ENCODE measurements at places on chromosomes 16 and 17. TPM values are rescaled to one million over a fixed set of nuclear protein-coding genes. Genes with fewer than 3 reads are reported as not detected.

DNA sequence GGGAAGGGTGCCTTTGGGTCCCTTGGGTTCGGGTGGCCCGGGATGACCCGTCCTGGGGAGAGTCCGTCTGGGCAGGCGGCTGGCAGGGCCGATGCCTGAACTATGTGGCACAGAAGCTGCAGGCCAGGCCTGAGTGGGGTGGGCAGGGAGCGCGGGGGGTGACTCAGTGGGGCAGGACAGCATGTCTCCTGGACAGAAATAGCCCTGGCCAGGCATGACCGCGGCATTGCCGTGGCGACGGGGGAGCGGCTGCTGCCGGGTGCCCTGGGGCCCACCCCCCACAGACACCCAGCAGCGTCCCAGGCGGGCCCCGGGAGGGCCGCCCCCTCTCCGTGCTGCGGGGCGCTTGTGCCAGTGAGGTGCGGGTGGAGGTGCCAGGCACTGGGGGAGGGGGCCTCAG, 1.8 kb upstream of the C1QTNF8 start:
- H3K4me3 ChIP-seq: no peak overlapping the region
- DNase-seq: no peak
- H3K27ac ChIP-seq: no peak overlapping the region
- H3K4me1 ChIP-seq: no peaks in the 10 kb centered on the region
- H3K27me3 ChIP-seq: no peaks in the 10 kb centered on the region
- H3K36me3 ChIP-seq: no peaks in the 10 kb centered on the region

Gene LRRC37A3
- 28.4 TPM for total RNA-seq

GRCh38 chr16:20410121-20410723, 888 bp downstream of the ACSM5 start:
- H3K4me1 ChIP-seq: peaks cover 10% of the 10 kb centered on the region
- H3K4me3 ChIP-seq: no peak overlapping the region
- no peaks in the 10 kb centered on the region for H3K36me3 ChIP-seq
- peaks cover 1% of the 10 kb centered on the region for H3K27me3 ChIP-seq
- peak overlapping the region; percentile 65 for H3K27ac ChIP-seq

Gene ARHGAP27
- total RNA-seq: 64.5 TPM

DNA sequence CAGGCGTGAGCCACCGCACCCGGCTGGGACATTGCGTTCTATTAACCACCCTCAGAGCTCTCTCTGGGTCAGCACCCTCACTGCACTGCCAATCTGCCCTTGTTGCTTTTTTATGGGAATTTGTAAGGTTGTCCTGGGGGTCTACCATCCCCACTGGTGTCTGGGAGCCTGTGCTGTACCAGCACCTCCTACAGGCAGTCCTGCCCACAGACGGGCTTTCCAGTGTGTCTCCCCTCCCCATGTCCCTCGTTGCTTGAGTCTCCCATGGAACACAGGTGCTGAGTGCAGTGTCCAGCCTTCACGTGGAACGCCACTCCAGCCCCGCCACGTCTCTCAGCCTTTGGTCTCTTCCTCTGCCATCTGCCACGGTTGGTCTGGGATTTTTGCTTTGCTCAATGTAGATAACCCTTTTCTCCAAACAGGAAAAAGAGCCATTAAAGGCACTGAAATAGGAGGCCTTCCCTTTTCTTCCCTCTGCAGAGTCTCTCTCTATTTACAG, 68.0 kb upstream of the CBX4 start:
- no peak for DNase-seq
- H3K27ac ChIP-seq: no peak overlapping the region
- H3K36me3 ChIP-seq: no peaks in the 10 kb centered on the region

Gene TRAPPC2L
- total RNA-seq: 38.7 TPM

- H3K36me3 ChIP-seq: no peaks in the 10 kb centered on the region
- no peak overlapping the region for H3K4me3 ChIP-seq
- no peak overlapping the region for H3K27ac ChIP-seq
- H3K4me1 ChIP-seq: no peaks in the 10 kb centered on the region
- no peak for DNase-seq
- H3K27me3 ChIP-seq: peaks cover 30% of the 10 kb centered on the region
Measured at GRCh38 chr16:85166281-85166680, 54.0 kb upstream of the CIBAR2 start.

DNA sequence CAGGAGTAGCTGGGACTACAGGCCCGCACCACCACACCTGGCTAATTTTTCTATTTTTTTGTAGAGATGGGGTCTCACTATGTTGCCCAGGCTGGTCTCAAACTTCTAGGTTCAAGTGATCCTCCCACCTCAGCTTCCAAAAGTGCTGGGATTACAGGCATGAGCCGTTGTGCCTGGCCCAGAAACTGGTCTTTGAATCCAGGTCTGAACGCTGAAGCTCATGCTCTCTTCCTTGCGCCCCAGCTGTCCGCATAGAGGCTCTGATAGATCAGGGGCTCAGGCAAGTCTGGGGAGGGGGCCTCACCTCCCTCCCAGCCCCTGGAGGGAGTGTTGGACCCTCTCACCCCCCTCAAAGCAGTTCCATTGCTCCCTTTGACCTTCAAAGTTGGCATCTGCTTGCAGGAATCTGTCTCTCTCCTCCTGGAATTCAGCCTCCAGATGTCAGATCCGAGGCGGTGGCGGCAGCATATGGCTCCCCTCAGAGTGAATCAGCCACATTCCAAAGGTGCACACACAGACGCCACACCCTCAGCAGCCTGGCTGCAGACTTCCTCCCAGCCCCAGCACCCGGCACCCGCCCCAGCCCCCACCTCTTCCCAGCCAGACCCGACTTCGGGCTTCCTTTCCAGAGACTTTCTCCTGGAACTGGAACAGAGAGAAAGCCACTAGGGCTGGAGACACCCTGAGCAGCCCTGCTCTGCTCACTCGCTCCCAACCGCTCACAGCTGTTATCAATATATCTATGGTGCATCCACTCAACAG, 16.9 kb upstream of the GLIS2 start:
- no peaks in the 10 kb centered on the region for H3K4me1 ChIP-seq
- no peak overlapping the region for H3K27ac ChIP-seq
- no peaks in the 10 kb centered on the region for H3K36me3 ChIP-seq

DNA sequence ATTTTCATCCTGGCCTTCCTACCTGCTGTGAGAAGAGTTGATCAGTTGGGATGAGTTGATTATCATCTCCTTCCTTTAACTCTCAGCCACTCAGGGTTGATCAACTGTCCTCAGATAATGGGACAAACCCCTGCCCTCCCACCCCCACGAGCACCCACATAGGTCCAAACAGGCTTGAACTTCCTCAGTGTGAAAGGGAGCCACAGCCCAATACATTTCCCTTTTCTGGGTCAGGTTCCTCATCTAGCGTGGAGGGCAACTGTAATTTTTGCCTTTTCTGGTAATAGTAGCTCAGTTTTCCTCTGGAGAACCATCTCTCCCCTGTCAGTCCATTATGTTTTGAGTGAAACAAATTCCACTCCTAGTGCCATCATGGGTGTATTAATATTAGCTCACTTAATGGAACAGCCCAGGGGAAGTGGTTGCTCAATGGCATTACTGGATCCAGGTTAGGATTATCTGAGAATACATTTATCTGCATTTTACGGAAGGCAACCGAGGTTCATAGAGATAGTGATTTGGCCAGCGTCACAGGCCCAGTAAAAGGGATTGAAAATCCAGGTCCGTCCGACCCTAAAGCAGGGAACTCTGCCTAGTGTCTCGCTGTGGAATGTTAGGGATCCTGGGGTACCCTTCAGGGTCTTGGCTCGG, 476 bp upstream of the LPCAT2 start:
- H3K36me3 ChIP-seq: no peaks in the 10 kb centered on the region
- peaks cover 19% of the 10 kb centered on the region for H3K4me1 ChIP-seq
- peak overlapping the region; percentile 73 for H3K4me3 ChIP-seq

- no peak overlapping the region for H3K4me3 ChIP-seq
- DNase-seq: no peak
- H3K36me3 ChIP-seq: peaks cover 72% of the 10 kb centered on the region
- H3K4me1 ChIP-seq: peaks cover 11% of the 10 kb centered on the region
Measured at GRCh38 chr17:35630530-35631148, 43.5 kb downstream of the AP2B1 start.

Gene GINS2
- 6.0 TPM for total RNA-seq

DNA sequence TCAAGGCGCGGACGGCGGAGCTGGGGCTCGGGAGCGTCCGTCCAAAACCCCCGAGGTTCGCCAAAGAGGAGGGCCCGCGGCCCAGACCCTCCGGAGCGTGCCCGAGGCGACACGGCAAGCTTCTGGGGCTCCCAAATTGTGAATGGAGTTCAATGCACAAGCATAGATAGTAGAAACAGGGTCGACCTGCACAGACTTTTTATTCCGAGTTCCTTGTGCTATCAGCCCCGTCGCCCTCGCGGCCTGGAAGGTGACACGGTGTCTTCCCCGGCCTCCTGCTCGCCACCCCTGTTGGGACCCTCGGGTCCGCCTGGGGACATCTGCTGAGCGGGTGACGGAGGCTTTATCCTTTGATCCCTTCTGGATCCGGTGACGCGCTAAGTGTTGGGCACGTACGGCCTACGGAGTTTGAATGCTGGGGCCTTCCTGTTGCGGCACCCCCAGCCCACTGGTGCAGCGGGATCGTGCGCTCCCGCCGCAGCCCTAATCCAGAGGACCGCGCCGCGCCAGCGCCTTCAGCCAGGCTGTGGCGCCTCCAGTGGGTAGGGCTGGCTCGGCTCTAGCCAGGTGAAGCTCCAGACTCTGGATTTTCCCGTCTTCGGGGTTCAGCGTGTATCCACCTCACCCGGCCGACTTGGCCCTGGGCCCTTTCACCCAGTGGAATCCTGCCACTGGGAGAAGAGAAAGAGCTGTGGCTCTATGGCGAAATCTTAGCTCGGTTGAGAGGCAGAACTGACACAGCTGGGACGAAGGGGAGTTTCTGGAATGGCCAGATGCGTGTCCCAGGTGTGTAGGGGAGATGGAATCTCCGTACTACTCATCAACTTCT, 17.0 kb upstream of the NTN1 start:
- H3K4me3 ChIP-seq: peak overlapping the region; percentile 4
- DNase-seq: no peak
- H3K4me1 ChIP-seq: peaks cover 27% of the 10 kb centered on the region
- H3K27me3 ChIP-seq: peaks cover 39% of the 10 kb centered on the region
- H3K27ac ChIP-seq: no peak overlapping the region
- no peaks in the 10 kb centered on the region for H3K36me3 ChIP-seq

DNA sequence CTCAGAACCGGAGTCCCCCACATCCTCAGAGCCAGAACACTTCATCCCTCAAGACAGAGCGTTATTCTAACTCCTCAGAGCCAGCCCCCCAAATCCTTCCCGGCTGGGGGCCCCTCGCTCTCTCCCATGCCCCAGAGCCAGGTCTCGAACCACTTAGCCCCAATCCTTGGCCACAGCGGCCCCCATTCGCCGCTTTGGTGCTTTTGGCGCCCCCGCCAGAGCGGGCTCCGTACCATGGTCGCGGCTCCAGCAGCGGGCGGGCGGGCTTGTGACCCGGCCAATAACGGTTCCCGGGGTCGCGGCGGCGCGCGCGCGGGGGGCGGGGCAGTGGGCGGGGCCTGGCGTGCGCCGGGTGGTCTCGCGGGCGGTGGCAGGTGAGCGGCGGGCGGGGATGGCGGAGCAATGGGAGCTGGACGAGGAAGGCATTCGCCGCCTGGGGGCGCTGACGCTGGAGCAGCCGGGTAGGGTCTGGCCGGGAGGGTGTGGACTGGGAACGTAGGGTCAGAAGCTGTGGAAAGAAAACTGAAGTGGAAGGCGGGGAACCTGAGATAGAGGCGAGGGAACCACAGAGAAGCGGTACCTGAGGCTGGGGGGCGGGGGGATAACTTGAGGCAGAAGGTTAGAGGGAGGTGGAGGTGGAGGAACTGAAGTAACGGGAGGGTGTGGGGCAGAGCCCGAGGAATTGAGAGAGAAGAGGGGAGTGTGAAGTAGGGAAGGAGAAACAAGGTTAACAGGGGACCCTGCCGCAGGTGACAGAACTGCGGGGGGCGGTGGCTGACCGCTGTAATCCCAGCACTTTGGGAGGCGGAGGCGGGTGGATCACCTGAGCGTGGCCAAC, at the start of the genes KCTD19 and LRRC36:
TSS of gene KCTD19 (minus strand) at position 270 of the 838 bp plus-strand sequence. CDS start at position 236, 34 bp downstream.
TSS of gene LRRC36 (plus strand) at position 344 of the 838 bp plus-strand sequence. CDS start at position 392, 48 bp downstream.
- no peaks in the 10 kb centered on the region for H3K36me3 ChIP-seq
- peaks cover 28% of the 10 kb centered on the region for H3K4me1 ChIP-seq
- DNase-seq: peak; percentile 60
- H3K27ac ChIP-seq: peak within 1 kb of the TSS; percentile 63
- peak within 1 kb of the TSS; percentile 75 for H3K4me3 ChIP-seq

Gene KCNAB3
- total RNA-seq: 10.8 TPM

GRCh38 chr16:75774197-75774596, 47.9 kb upstream of the CPHXL start:
- no peak overlapping the region for H3K27ac ChIP-seq
- H3K27me3 ChIP-seq: peaks cover 23% of the 10 kb centered on the region
- no peaks in the 10 kb centered on the region for H3K36me3 ChIP-seq
- H3K4me3 ChIP-seq: no peak overlapping the region

Gene G6PC1
- not detected for total RNA-seq

GRCh38 chr17:3040882-3041281, 22.5 kb downstream of the OR1D5 start:
- H3K27me3 ChIP-seq: peaks cover 12% of the 10 kb centered on the region
- DNase-seq: no peak
- peaks cover 11% of the 10 kb centered on the region for H3K4me1 ChIP-seq
- H3K36me3 ChIP-seq: no peaks in the 10 kb centered on the region

- DNase-seq: no peak
- no peaks in the 10 kb centered on the region for H3K27me3 ChIP-seq
- peaks cover 36% of the 10 kb centered on the region for H3K4me1 ChIP-seq
- H3K4me3 ChIP-seq: no peak overlapping the region
Measured at GRCh38 chr17:42709561-42709960, 27.2 kb downstream of the CNTNAP1 start.

Gene CMTM4
- 0.38 TPM for total RNA-seq

Gene SPG7
- total RNA-seq: 84.7 TPM

Gene GPR179
- total RNA-seq: not detected

Gene KRT32
- total RNA-seq: not detected

Gene NARF
- total RNA-seq: 81.9 TPM

Gene CLEC19A
- total RNA-seq: not detected

Data from activated B cell treated with CpG ODN at 0.5 μM for 24 hours (primary cell).